HT-29 (cell line): ENCODE measurements at places on chromosomes 1 and 21.

DNA sequence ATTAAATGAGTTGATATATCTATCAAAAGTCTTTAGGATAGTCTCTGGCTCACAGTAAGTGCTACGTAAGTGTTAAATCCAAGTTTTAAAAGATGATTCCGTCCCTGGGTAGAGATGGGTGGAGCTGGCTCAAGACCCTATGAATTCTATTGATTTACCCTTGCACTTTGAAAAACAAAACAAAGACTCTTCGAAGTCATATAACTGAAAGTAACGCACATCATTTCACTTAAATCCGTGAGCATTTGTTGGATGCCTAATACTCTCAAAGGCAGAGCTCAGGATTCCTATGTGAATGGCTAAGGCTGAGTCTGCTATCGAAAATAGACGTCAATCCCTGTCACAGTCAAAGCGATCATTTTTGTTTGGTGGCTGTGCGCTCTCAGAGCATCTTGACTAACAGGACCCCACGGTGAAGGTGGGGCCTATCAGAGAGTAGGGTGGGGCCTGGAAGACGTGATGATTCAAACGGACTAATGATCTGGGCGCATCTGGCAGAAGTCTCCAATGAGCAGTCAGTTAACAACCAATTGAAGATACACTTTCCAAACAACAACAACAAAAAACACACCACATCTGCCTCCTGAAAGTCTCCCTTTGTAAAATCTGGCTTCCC is 1.2 kb upstream of the NUCKS1 start:
- DNase-seq: no peak

DNA sequence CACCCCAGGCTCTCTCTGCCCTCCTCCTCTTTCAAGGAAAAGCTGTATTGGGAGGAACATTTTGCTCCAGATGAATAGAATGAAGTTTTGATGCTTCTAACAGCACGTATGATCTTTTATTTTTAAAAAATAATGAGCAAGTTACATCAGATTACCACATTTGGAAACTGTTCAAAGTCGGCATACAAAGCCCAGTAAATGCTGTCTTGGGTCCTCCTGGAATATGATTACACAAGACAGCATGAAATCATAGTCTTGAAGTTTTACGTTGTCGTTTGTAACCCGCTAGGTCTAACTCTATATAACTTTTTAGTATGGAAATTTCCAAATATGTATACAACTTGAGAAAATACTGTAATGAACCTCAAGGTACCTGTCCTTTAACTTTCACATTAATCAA is 385.6 kb downstream of the HLX start:
- no peak for DNase-seq

- no peak for DNase-seq
Measured at GRCh38 chr1:157144509-157144908, 6.3 kb upstream of the ETV3 start.

DNA sequence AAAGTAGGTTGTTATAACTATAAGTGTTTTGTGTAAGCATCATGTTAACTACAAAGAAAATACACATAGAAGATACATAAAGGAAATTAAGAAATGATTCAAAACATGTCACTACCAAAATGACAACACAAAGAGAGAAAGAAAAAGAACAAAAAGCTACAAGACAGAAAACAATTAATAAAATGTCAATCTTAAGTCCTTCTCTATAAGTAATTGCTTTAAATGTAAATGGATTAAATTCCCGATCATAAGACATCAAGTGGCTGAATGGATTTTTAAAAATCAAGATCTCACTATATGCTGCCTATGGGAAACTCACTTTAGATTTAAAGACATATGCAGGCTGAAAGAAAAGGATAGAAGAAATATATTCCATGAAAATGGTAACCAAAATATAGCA is 232.3 kb upstream of the NFIA start:
- DNase-seq: no peak

- DNase-seq: no peak
Measured at GRCh38 chr21:44601596-44602462, 1.4 kb downstream of the KRTAP10-7 start.

DNA sequence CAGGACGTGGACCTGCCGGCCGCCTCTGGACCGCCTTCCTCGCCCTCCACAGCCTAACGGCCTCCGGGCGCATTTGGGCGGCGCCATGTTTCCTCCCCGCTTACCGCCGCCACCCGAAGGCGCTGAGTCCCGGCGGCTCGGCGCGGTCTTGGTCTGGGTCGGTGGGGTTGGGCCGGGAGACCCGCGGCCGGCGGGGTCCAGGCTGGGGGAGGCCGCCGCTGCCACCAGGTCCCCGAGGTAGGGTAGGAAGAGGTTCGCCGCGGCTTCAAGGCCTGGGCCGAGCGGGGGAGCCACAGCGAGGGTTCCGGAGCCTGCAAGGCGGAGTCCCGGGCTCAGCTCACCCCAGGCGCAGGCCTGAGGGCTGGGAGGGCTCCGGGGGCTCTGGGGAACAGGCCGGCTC is 5.5 kb downstream of the OR2C3 start:
- no peak for DNase-seq

DNA sequence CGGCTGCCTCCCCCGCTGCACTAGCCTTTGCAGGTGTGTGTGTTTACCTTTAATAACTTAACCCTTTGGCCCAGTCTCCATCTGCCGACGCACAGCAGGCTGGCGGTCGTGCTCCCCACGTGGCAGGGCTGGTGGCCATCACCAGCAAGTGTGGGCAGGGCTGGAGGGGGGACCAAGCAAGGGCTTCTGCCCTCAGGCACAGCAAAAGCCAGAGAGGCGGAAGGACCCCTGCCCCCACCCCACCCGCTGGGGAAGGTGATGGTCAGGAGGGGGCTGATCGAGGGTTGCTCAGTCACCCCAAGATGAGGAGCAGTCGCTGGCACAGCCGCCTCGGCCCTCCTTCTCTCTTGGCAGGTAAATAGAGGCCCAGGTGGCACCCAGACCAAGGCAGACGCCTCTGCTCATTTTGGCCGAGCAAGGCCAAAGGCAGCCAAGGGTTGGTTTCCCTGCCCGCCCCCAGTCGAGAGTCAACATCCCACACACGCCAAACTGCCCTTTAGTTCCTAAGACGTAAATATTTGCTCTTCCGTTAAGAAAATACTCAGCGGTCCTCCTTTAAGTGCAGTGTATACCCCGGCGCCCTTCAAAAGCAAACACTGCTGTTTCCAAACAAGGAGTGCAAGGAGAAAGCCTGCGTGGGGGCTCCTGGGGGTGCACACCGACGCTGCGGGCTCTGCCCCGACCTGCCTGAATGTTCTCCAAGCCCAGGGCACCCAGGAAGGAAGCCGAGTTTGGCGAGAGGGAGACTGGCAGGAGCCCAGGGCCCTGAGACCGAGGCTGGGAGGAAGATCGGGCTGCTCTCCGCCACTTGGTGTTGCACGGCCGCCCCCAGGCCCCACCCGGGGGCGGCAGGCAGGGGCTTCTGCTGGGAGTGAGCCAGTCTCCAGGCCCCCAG is 82.7 kb downstream of the SIK1 start:
- peak; percentile 65 for DNase-seq

DNA sequence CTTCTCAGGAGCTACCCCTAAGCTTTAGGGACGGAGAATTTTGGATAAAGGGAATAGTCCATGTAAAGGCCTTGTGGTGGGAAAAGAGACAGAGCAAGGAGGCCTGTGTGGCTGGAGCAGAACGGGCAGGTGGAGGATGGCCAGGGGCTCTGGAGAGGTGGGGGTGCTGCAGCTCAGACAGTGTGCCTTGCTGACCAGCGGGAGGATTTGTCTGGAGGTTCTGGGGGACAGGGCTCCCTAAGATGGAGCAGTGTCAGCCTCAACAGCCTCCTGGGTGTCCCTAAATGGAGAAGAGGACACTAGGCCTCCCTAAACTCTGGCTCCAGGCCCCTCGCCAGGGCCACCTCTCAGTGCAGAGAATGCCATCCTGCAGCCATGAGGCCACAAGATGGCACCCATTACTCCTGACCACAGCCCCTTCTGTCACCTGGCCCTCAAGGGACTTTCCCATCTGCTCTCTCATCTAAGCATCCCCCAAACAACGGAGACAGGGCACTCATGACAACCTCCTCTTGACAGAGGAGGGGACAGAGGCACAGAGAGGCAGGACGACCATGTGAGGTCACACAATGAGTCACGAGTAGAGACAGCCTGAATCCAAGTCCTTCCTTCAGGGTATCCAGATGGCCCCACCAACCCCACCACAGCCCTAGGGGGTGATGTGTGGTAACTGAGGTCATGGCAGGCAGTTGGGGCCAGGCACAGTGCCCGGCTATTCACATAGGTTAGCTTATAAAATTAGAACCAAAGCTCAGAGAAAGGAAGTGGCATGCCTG is 94.7 kb downstream of the DMRTB1 start:
- DNase-seq: no peak

DNA sequence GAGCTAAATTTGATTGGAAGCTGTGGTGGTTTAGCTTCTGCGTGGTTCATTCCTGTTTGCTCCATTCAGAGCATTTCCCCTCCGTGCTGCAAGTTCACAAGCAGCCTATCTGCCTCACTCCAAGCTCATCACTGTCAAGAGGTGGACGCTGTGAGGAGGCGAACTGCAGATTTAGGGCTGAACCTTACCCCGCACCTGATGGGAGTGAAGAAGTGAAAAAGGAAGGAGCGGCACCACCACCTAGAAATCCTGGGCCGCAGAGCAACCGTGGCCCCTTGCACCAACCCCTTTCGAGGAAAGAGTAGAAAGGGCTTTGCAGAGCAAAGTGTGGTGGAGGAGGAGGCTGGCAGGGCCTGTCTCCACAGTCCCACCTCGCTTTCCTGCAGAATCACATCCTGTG is 117.4 kb downstream of the IER5 start:
- DNase-seq: no peak

- DNase-seq: no peak
Measured at GRCh38 chr1:34918977-34919561, 10.4 kb downstream of the DLGAP3 start.

- no peak for DNase-seq
Measured at GRCh38 chr21:38254970-38255369, 1.8 kb upstream of the KCNJ15 start.

GRCh38 chr1:217311766-217312165 is 319.1 kb downstream of the GPATCH2 start:
- peak; percentile 22 for DNase-seq

DNA sequence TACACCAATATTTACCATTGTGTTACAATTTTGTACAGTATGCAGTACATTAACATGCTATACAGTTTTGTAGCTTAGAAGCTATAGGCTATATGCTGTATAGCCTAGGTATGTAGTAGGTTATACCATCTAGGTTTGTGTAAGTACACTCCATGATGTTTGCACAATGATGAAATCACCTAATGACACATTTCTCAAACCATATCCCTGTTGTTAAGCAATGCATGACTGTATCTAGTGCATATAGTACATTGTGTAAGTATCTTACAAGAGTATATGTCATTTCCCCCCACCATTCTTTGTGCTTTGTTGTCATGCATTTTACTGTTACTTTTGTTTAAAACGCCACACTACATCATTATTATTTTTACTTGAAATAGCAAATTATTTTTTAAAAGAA is 65.7 kb upstream of the RNF11 start:
- DNase-seq: peak; percentile 1

GRCh38 chr1:170789063-170789462 is 125.1 kb downstream of the PRRX1 start:
- no peak for DNase-seq

- DNase-seq: peak; percentile 66
Measured at GRCh38 chr1:178126741-178127185, 32.9 kb downstream of the RASAL2 start.

DNA sequence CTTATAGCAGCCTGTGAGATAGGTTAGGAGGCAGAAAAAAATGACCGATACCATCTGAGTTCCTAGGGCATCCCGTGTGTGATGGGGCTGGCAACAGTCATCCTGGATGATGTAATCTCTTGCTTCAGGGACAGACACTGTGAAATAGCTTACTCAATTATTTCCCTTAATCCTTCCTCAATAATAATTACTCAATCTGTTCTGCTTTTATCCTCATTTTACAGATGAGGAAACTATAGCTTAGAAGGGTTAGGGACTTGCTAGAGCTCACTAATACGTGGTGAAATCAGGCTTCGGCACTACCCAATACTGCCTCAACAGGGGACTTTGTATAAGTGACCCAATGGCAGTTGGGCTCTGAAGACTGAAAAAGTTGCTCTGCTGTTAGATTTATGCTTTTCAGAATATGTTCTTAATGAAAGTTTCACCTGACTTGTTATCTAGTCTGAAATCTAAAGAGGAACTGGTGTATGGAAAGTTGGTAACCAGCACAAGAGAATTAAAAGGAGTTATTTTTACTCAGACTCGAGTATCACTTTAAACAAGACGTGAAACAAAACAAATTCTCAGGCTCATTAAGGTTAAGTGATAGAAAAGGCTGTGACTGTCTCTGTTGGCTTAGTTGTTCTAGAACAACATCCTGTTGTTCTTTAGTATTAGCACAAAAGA is 14.4 kb downstream of the CD55 start:
- no peak for DNase-seq

- DNase-seq: no peak
Measured at GRCh38 chr21:29293495-29293894, 5.2 kb upstream of the BACH1 start.

DNA sequence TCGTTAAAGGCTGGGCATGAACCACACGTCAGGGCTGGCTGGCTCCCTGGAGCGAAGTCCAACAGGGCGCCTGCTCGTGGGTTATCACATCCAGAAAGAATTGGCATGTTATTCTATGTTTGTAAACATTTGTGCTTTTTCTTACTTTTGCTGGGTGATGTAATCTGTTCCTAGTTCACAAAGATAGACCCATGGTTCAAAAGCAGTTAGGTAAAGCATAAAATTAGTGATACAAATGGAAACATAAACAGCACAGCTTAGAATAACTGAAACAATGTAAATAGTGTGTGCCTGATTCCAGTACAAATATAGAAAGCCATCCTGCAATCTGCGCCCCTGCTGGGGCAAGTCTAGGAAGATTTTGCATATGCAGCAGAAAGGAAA is 184.0 kb upstream of the C1orf174 start:
- DNase-seq: no peak

DNA sequence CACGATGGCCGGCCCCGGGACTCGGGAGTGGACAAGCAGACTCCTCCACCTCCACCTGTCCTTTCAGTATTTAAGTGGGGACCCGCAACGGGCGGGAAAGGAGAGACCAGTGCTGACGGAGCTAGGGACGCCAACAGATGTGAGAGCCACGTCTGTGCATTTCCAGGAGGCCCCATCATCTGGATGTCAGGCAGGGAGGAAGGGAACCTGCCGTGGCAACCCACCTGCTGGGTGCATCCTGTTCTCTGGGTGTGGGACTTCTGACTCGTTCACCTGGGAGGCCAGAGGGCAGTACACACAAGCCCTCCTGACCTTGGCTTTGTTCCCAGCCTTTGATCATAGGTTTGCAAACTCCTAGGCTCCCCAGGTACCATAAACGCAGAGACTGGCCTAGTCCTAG is 5.6 kb upstream of the PCBP3 start:
- no peak for DNase-seq

DNA sequence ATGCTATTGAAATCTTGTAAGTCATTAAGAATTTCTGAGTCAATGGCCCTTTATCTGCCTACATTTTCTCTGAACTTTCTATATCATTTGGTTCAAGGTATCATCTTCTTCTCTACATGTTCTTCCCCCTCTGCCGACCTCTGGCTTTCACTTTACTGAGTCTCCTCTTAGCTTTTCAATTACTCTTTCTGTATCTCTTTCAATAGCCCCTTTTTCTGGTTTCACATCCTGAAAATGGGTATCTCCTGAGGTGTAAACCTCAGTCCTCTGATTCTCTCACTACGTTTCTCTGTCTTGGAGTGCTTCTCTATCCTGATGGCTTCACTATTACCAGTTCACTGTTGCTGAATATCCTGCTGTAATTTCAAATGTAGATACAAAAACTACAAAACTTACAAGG is 98.9 kb downstream of the LYST start:
- no peak for DNase-seq
